ENCODE measurements at places on chromosomes 7 and 10.

DNA sequence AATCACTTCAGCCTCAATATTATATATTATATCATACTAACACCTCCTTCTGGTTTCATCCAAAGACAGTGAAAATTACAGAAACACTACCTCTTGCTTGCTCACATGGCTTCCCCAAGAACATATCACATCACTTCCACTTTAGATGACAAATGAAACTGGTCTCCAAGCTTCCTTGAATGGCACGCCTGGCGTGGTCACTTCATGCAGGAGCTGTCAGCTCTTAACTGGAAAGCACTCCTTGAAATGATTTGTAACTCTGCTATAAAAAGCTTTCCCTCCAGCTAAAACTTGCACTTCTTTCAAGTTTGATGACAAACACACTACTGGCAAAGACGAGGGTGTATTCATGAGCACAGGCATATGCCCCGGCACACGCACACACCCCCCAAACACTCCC lies 84.1 kb upstream of the INHBA start:
- DNase-seq: no peak

GRCh38 chr10:111650088-111650487 lies 533.5 kb downstream of the GPAM start:
- DNase-seq: no peak

GRCh38 chr7:122072272-122072671 lies 71.8 kb downstream of the AASS start:
- DNase-seq: no peak

DNA sequence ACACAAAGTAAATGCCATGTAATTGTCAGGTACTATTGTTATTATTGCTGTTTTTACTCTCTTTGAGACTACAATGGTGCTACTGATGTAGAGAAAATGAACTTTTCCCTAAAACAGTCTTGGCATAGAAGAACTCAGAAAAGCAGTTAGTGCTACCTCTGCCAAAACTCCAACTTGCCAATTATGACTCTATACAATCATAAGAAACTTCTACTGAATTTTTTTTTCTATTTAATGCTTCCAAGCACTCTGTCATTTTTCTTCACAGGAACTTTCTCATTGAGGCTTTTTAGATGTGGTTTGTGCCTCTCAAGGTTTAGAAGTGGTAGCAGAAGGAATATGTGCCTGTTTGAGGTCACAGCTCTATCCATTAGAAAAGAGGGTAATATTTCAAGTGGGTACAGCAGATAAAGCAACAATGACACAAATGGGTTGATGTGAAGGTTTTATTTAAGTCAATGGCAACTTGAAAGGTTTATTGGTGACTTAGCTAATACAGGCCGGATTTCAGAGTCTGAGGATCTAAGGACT lies 64.0 kb upstream of the FERD3L start:
- DNase-seq: no peak

- DNase-seq: no peak
These were observed 50.7 kb downstream of the MDFIC start for GRCh38 chr7:114972567-114972966.

DNA sequence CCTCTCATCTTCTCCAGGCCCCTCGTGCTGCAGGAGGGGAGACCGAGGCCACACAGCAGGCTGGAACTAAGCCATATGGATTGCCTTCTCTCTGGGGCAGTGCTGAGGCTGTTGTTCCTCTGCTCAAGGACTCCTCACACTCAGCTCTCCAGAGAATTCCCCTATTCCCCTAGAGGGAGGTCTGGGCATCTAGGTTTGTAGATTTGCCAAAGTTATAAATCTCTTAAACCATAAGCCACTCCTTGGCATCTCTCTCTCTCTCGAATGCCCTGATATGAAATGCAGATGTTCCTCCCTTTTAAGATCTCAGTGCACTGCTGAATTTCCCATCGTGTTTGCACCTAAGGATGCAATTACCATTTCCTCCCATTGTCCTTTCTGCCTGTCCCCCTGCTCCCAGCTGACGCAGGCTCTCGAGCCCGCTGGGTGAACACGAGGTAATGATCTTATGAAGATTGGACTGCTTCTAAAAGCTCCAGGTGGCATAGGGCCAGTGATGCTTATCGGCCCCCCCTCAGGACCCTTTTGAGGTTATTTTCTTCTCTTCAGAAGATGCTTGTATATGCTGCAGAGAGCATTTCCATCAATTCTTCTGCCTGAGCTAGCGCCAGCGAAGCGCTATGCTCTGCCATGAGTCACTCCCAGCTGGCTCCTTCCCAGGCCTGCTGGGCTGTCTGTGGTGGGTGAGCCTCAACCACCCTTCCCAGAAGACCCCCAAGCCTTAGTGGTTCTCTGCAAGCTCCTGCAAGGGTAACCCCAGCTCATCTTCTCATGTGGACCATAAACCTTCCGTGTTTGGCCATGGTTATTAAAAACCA lies 41.6 kb upstream of the AQP1 start:
- DNase-seq: no peak

GRCh38 chr10:125984865-125985495 lies 88.6 kb downstream of the FANK1 start:
- DNase-seq: peak; percentile 61

- no peak for DNase-seq
These were observed 378.4 kb upstream of the NRP1 start for GRCh38 chr10:33712825-33713224.

- DNase-seq: peak; percentile 51
These were observed 21.9 kb downstream of the PDCD4 start for GRCh38 chr10:110893559-110894179.

- no peak for DNase-seq
These were observed 7.5 kb upstream of the OR6B1 start for GRCh38 chr7:143992670-143993069.

- DNase-seq: no peak
These were observed 170.5 kb upstream of the EEPD1 start for GRCh38 chr7:35982600-35982999.

DNA sequence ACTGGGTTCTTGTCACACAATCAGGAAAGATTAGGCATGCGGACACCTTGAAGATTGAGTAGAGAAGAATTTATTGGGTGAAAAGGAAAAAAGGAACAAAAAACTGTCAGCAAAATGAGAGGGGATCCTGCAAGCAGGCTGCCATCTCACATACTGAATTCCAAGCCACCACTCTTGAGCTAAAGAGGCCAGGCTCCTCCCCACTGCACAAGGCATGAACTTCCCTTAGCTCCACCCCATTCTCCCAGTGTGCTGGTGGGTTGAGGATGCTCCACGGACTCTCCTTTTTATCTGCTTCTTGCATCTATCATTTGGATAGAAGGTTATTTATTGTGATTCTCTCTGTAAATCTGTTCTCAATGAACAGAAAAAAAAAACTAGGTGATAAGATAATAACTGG lies 79.6 kb downstream of the ANKRD7 start:
- DNase-seq: no peak

DNA sequence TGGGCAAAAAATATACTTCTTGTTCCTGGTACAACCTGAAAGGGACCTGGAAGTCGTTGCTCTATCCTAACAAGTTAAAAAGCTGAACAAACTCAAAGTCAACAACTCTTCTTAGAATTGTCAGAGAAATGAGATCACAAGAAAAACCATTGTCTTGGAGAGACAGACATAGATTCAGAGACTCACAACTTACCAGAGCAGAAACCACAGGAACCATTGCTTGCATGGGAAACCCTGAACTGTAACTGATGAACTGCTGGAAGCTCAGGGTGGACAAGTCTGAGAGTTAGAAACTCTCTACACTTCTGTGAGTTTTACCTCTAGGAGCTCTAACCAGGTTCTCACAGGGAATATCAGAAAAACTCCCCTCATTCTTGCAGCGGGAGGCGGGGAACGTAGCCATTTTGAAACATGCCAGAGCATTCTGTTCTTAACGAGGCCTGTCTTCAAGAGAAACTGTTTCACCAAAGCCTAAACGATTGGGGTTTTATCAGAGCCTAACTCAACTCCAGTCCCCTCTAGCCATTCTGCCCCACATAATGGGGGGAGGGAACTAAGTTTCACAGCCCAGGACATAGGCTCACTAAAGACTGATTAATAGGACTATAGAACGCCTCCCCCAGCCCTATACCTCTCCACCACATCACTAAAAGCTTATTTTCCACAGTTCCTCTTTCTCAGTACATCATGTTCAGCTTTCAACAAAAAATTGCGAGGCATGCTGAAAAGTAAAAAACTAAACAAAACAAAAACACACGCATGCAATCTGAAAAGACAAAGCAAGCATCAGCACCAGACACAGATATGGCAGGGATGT lies 12.0 kb upstream of the GSDME start:
- no peak for DNase-seq

- no peak for DNase-seq
These were observed 96.5 kb upstream of the PIP4K2A start for GRCh38 chr10:22810643-22811465.

GRCh38 chr7:55481155-55481554 lies 91.1 kb downstream of the VOPP1 start:
- DNase-seq: no peak

DNA sequence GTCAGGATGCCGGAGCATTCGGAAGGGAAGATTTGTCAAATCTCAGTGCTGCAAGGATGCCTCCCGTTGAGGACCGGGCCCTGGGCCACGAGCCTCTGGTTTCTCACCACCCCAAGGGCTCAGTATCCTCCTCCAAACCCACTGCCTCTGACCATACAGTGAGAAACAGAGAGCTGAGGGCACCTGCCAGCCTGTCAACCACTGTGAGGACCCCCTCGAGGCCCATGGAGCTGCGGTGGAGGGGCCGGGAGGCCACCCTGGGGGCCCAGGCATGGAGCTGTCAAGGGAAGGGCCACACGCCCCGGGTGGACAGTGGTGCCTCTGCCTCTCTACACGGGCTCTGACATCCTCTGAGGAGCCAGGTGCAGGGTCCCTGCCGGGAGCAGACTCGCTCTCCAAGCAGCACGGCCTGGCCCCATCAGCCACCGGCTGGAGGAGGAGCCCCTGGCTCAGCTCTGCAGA lies 248.0 kb upstream of the TCERG1L start:
- no peak for DNase-seq

DNA sequence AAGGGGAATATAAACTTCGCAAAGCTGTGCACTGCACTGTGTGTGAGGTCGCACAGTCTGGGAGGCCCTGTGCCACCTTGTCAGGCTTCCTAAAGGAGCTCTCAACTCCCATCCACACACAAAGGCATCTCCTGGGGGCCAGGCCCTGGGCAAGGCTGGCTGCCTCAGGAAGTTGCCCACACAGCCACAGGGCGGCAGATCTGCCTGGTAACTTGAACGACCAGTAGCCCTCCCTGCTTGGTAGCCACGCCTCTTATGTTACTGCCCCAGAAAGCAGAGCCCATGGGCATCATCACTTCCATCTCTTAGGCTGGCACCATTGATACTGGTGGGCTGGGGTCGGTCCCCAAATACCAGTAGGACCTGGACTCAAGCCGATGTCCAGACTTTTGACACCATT lies 82.8 kb downstream of the HECW1 start:
- no peak for DNase-seq

GRCh38 chr7:103702982-103703381 lies 257.0 kb upstream of the SLC26A5 start:
- DNase-seq: no peak
